CMK (cell line): ENCODE measurements at places on chromosomes 4 and X.

- no peak for DNase-seq
These were observed 139.9 kb upstream of the USP9X start for GRCh38 chrX:40945361-40945713.

DNA sequence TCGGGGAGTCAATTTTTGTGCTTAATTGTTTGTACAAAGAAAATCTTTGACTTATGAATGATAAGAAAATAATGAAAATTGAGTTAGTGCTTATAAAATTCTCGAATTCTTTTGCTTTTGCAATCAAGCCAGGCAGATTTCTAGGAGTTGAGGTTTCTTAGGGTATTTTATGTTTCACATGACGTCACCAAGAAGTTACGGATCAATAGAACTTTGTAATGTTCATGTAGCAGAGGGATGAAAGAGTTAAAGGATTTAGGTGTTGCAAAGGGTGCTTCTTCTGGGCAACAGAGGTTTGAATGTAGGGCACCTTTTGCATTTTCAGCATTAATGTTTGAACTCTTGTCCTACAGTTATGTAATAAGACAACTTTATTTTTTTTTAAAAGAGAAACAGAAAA is 19.4 kb downstream of the GBA3 start:
- DNase-seq, result no peak

- no peak for DNase-seq
These were observed 825.4 kb downstream of the PCDH18 start for GRCh38 chr4:136706942-136707341.

- no peak for DNase-seq
These were observed 2.5 kb upstream of the TMPRSS11D start for GRCh38 chr4:67886281-67886680.

DNA sequence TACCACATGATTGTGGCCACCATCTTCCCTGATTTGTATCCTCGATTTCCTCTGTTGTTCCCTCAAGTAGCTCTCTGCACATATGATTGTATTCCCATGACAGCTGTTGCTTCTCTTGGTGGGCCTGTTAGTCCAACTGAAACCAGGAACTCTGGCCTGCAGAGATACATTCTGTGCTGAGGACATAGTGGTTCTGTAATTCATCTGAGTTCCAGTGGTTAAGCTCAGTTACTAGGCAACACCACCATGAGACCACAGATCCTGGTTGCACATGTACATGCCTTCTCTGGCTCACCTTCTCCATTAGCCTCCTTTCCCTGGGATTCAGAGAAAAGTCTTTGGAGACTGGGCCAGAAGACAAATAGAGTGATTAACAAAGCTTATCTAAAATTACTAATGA is 172.1 kb upstream of the SLC7A11 start:
- no peak for DNase-seq

DNA sequence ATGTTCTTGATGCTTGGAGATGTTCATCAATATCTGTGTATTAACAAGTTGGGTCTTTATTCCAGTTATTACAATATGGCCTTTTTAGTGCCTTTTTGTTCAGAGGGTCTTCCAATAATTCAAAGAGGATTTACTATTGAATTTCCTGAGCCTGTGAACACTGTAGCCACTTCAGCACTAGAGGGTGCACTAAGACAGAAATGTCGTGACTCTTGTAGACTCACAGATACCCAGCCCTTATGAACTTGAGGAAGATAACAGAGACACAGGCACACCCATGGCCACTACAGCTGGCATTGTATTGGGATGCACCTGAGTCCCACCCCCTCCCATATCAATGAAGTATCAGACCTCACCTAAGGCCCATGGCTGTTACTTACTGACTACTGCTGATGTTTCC is 54.4 kb upstream of the ACTRT1 start:
- no peak for DNase-seq

DNA sequence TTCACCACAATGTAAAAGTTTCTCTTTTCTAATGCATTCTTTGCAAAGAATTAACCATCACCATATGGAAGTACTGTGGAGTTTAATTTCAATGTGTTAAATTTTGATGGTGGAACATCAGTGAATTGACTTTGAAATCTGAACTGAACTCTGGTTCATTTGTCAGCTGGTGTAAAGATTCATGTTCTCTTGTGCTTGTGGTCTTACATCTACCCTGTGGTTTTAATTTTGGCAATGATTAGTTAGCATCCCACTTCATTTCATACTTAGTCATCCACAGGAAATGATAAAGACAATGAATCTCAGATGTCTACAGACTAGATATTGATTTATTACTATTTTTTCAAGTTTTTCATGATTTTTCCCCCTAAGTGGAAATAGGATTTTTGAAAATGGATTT is 77.8 kb downstream of the GRID2 start:
- no peak for DNase-seq

GRCh38 chr4:168071304-168071703 is 21.0 kb upstream of the ANXA10 start:
- no peak for DNase-seq

- DNase-seq, result peak; percentile 43
These were observed 18.1 kb upstream of the CHRNA9 start for GRCh38 chr4:40316782-40317635.

DNA sequence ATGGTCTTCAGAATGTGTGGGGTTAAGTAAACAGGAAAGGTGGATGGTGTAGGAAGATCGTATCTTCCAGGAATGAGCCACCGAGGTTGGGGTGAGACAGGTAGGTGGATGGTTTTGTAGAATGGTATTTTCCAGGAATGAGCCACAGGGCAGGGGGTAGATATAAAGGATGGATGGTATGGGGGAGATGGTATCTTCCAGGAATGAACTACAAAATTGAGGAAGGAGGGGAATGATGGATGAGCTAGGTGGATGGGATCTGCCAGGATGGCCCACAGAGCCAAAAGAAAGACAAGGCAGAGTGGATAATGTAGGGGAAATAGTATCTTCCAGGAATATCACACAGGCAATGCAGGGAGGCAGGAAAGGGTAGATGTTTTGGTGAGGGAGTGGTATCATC is 60.0 kb downstream of the MAOA start:
- DNase-seq, result no peak

DNA sequence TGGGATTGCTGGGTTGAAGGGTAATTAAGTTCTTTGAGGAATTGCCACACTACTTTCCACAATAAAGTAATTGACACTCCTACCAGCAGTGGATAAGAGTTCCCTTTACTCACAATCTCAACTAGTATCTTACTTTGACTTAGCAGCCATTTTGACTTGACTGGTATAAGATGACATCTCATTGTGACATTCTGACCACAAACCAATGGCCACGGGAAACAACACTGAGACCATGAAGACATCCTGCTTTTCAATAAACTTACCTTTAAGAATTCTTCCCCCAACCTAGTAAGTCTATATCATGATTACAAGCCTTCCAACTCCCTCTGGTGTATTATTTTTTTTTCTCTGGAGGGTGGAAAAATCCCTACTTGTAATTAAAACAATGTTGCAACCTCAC is 66.9 kb upstream of the WDR1 start:
- DNase-seq, result no peak

GRCh38 chr4:75107755-75108612 is 175.1 kb downstream of the PARM1 start:
- no peak for DNase-seq

GRCh38 chr4:136443006-136443405 is 1089.3 kb downstream of the PCDH18 start:
- no peak for DNase-seq

DNA sequence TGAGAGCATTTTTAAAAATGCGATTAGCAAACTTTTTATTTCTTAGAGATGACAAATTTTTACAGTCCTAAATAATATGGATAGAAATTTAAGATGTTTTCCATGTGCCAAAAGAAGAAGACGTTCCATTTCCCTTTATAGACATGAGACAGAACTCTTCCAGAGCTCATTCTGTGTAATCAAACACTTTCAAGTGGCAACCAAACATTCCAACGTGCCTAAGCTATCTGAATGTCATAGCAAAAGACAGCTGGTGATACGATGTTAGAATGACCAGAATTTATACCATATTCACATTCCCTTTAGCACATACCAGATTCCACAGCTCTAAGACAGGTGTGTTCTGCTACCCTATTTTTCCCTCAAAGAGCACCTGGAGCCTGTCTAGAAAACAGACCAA is 133.2 kb downstream of the ENOX2 start:
- DNase-seq, result no peak

- no peak for DNase-seq
These were observed 28.9 kb downstream of the OFD1 start for GRCh38 chrX:13763489-13763888.

DNA sequence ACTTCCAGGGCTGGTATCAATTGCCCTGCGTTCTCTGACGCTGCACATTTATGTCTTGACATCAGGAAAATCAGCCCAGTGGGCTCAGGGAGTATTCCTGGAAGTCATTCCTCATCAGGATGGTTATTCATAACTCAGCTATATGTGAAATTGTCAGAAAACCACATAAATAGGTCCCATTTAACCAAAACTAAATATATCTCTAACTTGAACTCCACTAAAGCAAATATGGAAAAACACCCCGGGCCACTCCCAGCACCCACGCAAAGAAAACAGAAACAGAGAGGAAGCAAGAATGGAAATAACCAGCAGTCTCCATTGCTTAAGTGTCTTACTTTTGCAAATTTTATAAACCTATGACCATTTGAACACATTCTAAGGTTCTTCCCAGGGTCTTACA is 112.0 kb downstream of the IRF2 start:
- DNase-seq, result no peak

- DNase-seq, result no peak
These were observed 36.4 kb upstream of the CWH43 start for GRCh38 chr4:48949518-48950219.

GRCh38 chr4:178894126-178894525 is 1451.9 kb upstream of the AGA start:
- DNase-seq, result no peak

GRCh38 chr4:184850431-184851199 is 24.8 kb upstream of the ACSL1 start:
- DNase-seq, result no peak

DNA sequence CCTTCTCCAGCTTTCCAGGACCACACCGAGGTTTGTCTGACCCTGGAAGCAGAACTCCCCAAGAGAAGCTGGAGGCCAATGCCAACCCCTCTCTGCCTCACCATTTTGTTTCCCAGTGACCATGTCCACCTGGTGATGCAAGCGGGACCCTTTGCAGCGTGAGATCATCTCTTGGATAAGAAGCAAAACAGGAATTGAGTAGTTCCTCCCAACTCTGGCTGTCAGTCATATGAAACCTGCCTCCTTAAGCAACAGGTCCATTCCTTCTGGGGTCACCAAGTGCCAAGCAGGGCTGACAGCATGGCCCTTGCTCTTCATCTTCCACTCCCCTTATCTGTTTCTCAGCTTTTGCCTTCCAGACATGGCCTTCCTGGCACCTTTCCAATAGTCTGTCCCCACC is 41.3 kb upstream of the MTM1 start:
- no peak for DNase-seq

GRCh38 chr4:85669204-85669603 is 194.3 kb downstream of the ARHGAP24 start:
- DNase-seq, result no peak

GRCh38 chr4:25890571-25891485 is 23.2 kb upstream of the SMIM20 start:
- no peak for DNase-seq
